Gastrocnemius medialis (tissue), 4 donors: ENCODE measurements at places on chromosomes 5 and 9.

DNA sequence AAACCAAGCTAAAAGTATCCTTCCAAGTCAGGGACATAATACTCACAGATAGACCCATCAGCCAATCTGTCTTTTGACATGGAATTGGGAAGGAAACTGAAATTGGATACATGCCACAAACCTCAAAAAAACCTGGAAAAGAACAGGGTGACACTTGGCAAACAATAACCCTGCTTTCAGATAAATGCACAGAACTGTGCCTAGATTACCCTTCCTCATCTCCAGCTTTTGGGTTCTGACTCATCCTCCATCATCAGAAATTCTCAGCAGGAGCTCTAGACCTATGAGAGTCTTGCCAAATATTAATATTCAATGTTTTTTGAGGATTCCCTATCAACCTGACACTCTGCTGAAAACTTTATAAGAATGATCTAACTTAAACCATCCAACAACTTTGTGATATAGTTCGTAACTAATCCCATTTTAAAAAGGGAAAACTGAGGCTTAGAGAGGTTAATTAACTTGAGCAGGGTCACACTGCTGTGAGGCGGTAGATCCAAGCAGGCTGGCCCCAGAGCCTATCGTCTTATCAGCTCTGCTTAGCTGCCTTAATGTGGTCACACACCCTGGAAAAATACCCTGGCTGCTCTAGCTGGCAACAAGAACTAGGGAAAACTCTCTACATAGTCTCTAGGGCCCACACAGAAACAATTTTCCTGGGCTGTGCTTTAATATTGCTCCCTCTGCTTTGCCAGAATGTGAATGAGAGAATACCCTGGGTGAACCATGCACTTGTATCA is 157.0 kb upstream of the TRPC7 start:
- no peak for DNase-seq

- peak; percentile 45 for DNase-seq
These were observed 39.6 kb upstream of the IDNK start for GRCh38 chr9:83583151-83584014.

DNA sequence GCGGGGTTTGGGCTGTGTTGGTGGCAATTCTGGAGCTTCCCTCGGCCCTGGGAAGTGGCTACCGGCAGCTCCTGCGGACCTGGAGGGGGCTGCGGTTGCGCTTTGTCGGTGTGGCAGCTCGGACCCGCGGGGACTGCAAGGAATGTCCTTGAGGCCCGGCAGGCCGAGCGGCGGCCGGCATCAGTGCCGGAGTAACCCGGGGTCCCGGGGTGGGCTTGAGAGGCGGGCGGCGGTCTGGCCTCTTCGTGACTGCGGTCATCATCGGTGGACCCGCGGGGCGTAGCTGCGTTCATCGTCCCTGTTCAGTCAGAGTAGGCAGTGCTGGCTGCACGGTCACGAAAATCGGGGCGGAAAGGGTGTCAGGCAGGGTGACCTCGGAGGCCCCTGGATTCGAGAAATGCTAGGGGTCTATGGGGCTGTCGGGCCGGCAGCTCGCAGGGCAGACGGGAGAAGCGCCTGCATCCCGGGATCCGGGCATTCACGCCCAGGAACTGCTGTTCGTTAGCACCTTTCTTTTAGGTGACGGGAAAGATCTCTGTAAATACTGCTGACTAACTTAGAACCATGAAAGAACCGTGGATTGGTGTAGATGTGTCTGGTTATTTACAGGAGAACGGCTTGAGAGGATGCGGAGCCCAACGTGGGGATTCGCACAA is 474 bp downstream of the HMGCR start:
- DNase-seq, result no peak

DNA sequence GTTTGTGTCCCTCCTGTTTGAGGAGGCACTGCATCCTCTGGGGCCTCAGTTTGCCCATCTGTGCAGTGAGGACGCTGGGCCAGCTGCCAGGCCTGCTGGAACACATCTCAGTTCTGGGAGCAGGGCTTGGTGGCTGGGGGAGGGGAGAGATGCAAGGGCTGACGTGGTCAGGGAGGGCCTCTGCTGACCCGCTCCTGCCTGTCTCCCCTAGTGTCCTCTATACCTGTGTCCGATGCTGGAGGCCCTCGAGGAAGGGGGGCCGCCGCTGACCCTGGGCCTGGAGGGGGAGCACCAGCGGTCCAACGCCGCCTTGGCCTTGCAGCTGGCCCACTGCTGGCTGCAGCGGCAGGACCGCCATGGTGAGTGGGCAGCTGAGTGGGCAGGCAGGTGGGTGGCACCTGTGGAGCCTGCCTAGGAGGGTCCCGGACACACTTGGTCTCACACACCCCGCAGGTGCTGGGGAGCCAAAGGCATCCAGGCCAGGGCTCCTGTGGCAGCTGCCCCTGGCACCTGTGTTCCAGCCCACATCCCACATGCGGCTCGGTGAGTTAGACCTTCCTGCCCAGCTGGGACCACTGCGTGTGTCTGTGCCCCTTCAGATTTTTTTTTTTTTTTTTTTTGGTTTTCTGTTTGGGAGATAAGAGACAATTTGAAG is 5.8 kb downstream of the FPGS start:
- DNase-seq, result no peak

- DNase-seq, result no peak
These were observed 19.3 kb upstream of the ADAM19 start for GRCh38 chr5:157594675-157595459.

GRCh38 chr9:15307523-15307841 is 466 bp upstream of the TTC39B start:
- DNase-seq, result no peak

DNA sequence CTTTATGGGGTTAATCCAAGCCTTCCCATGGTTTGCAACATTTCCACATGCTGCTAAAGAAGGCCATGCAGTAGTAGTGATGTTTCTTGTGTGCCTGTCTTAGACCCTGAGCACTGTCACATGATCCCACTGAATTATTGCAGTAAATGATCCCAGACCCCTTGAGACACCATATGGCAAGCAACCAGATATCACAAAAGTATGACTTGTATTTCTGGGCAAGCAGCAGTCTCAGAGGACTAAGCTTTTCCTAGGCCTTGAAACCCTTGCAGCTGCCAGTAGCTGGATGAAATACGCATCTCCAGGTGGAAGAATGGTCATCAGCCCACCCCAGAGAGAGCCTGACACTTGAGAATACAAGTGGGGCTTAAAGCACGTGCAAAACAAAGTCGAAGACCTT is 41.8 kb downstream of the CDO1 start:
- DNase-seq, result peak; percentile 27

- DNase-seq, result no peak
These were observed 3.5 kb downstream of the NRARP start for GRCh38 chr9:137298401-137299202.

GRCh38 chr9:133468777-133469421 is 9.1 kb downstream of the CACFD1 start:
- no peak for DNase-seq

GRCh38 chr5:159456722-159457465 is 126.6 kb upstream of the IL12B start:
- DNase-seq, result no peak

GRCh38 chr5:114822863-114823262 is 346.8 kb downstream of the TRIM36 start:
- DNase-seq, result no peak

GRCh38 chr5:14599476-14600127 is 18.0 kb downstream of the OTULINL start:
- DNase-seq, result no peak

DNA sequence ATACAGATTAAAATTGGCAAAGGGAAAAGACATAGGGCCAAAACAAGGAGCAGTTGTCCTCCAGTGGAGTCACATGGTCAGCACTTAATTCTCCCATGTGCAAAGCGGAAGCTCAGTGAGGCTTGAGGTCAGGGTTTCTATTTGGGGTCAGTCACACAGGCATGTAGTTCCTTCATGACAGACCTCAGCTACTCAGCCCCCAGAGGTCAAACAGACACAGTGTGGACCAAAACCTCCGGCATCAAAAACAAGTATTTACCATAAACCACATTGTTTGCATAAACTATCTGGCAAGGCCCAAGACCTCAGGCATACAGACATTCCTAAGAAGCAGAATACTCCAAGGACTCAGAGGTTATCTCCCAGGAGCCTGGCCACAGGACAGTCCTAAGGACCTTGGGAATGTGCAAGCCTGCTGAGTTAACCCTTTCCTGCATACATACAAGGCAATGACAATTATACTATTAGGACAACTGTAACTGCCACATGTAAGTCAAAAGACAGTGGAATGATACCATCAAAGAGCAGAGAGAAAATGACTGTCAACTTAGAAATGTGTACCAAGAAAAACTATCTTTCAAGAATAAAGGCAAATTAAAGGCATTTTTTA is 28.7 kb upstream of the FNIP1 start:
- no peak for DNase-seq

DNA sequence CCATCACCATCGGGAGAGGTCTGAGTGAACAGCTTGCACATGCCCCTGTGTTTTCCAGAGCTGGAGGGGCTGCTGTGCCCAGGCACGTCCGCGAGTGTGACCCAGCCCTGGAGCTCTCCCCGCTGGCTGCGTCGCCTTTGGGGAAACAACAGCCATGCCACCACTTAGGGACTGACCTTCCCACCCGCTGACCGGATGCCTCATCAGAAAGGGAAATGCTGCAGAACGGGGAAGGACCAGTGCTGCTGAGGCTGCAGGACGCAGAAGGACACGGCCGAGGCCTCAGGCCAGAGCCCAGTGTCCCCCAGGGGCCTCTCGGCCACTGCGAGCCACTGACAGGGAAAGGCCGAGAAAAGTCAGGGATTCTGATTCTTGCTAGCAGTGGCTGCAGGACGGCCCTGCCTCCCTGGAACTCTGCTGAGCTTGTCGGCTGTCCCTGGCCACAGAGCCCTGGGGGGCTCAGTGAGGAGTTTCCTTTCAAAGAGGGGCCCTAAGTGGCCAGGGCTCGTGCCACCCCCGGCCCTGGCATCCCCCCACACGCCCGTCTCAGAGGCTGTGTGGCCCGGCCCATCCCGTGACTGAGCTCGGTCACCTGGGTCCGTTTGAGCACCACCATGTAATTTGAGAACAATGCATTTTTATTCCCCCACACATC is 130.8 kb downstream of the ZNF354C start:
- no peak for DNase-seq

DNA sequence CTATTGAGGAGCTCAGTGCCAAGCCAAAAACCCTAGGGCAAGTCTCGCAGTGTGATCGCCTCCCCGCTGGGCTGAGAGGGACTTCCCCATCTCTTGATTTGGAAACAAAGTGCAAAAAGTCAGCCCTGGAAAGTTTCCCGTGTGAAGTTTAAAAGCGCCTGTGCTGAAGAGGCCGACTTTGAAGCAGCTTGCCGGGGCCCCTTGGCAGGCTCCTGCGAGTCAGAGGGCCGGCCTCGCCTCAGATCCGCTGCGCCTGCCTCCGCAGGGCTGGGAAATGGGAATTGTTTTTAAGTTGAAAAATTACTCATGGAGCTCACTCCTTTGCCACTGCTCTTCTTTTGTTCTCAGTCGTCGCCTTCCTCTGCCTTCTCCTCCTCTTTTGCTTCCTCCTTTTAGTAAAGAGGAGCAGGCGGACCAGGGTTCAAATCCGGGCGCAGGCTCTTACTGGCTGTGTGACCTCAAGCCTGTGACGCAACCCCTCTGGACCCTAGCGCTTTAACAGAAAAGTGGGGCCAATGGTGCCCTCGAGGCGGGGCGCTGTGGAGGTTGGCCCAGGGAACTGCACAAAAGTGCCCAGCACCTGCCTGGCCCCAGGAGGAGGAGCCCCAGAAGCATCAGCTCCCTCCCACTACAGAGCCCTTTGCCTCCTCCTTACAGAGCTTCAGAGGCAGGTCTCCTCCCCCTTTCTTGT is 14.7 kb upstream of the LHX2 start:
- DNase-seq, result no peak

- no peak for DNase-seq
These were observed 69.3 kb downstream of the CRB2 start for GRCh38 chr9:123425261-123425821.

GRCh38 chr5:23864786-23865185 is 357.4 kb downstream of the PRDM9 start:
- no peak for DNase-seq

GRCh38 chr9:107172979-107173347 is 110.1 kb upstream of the RAD23B start:
- no peak for DNase-seq

DNA sequence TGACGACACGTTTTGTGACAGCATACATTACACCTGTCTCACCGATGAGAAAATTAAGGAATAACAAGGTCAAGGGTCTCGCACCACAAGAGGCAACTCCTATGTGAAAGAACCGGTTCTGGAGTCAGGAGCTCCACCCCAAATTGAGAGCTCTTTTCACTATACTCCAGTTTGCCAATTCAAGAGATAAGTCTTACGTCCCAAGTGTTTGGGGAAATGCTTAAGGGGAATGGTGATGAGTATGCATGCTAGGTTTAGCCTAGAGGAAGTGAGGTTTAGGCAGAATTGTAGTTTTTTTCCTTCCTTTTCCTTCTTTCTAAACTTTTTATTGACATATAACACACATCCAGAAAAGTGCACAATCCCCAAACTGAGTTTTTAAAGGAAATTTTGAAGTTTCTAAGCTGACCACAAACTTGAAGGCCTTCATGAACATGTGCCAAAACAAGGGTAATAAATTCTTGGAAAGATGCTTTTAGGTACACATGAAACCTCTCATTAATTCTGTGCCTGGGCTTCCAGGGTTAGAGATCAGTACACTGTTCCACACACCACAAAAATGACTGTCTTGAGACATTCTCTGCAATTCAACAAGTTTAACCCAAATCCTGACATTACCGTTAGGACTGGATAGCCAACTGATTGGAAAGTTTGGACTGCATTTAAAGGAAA is 127.6 kb upstream of the SLC1A3 start:
- no peak for DNase-seq

DNA sequence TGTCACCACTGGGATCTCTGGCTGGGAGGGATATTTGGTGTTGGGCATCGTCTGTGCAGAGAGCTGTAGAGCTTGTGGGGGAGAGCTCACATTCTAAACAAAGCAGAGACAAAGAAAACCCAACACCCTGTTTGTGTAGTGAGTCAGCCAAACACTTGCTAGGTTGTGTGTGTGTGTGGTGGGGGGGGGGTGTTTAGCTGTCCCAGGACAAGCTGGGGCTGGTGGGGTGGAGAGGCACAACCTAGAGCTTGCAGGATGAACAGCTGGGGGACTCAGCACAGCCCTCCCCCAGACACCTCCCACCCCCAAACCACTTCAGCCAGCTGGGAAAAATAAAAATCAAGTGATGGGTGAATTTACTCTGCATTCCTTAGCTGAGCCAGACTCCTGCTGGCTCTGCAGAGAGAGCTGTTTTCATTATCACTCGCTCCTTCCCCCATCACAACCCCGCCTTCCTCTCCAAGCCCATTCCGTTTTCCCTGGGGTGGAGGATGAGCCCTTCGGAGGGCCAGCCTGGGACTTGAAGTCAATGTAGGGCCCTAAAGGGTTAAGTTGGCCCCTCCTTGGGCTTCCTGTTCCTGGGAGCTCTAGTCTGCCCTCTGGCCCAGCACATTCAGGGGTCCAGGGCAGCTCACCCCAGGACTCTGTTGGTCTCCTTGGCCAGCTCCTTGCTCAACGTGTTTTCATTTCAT is 2.6 kb downstream of the OLFML2A start:
- peak; percentile 20 for DNase-seq
